ENCODE measurements at places on chromosomes 5 and 9.

DNA sequence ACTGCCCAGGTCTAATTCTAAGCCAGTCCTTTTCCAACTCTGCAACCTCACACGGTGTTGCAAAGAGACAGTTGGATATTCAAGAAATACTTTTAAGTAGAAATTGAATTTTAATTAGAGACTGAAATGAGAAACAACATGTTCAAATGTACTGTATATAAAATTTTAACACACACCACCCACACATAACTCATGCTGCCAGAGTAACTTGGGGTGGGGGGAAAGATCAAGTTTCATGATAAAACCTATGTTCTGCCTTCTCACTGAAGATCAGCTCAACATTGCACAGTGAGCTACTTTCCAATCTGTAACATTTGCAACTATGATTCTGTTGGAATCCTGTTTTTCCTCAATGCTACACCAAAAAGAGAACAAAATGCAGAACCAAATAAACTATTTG, 17.5 kb downstream of the ARL15 start:
- no peak for DNase-seq

- no peak for DNase-seq
These were observed 576.2 kb downstream of the BNC2 start for GRCh38 chr9:16294133-16294770.

DNA sequence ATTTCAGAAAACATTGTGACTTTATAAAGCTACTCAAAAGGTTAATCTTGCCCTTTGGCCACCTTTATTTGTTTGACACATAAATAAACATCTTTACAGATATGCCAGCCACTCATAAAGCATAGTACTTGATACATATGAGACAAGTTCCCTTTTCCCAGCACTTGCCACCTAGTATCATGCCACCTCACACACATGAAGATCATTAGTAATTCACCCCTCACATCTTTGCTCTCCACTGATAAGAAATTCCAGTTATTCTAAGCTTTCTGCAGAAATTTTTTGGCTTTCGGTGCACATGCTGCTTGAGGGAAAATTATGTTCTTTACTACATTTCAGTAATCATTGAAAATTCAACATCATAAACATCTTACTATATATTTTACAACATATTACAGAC, 59.1 kb downstream of the DEPDC1B start:
- no peak for DNase-seq

- DNase-seq = no peak
These were observed 173.4 kb downstream of the DNAH5 start for GRCh38 chr5:13771011-13771571.

- peak; percentile 42 for DNase-seq
These were observed 579 bp downstream of the SLC12A7 start for GRCh38 chr5:1111241-1111726.

GRCh38 chr5:43973318-43973717, 370.3 kb downstream of the NNT start:
- no peak for DNase-seq

- no peak for DNase-seq
These were observed 183.8 kb downstream of the PJA2 start for GRCh38 chr5:109225716-109226625.

Measured in C1 segment of cervical spinal cord (tissue), 14 donors.